H9 (cell line): ENCODE measurements at places on chromosomes 2 and 18. TPM values are rescaled to one million over a fixed set of nuclear protein-coding genes. Genes with fewer than 3 reads are reported as not detected.

The EPAS1 gene
- total RNA-seq, result 1.1 and 1.4 TPM in 2 replicates

The CSRNP3 gene
- 2.3 and 3.6 TPM in 2 replicates for total RNA-seq

The LRRC30 gene
- not detected in 2 replicates for total RNA-seq

The TTC27 gene
- total RNA-seq, result 25.5 and 26.0 TPM in 2 replicates

The AMER3 gene
- 0.59 TPM in 2 replicates for total RNA-seq

The CHRND gene
- not detected in 2 replicates for total RNA-seq

The LRRTM1 gene
- total RNA-seq, result 1.1 and 1.2 TPM in 2 replicates

The C2orf66 gene
- not detected in 2 replicates for total RNA-seq

The BBS5 gene
- total RNA-seq, result 0.55 and 0.83 TPM in 2 replicates

The HOXD1 gene
- total RNA-seq, result not detected in 2 replicates

The TBR1 gene
- 0.24 TPM in 1 of 2 replicates, not detected in the other for total RNA-seq

The RAB12 gene
- total RNA-seq, result 49.4 and 51.3 TPM in 2 replicates

The DAW1 gene
- 0.37 TPM in 1 of 2 replicates, not detected in the other for total RNA-seq

The MBOAT2 gene
- 20.2 and 23.4 TPM in 2 replicates for total RNA-seq

The IL1R2 gene
- total RNA-seq, result not detected in 2 replicates

The EML4 gene
- total RNA-seq, result 62.8 and 68.6 TPM in 2 replicates

The CHST9 gene
- total RNA-seq, result 3.0 and 3.5 TPM in 2 replicates

The IRS1 gene
- 15.0 and 16.3 TPM in 2 replicates for total RNA-seq

The ZNF521 gene
- total RNA-seq, result 1.5 and 3.3 TPM in 2 replicates

The DSC2 gene
- total RNA-seq, result 24.9 and 26.1 TPM in 2 replicates

The ABCA12 gene
- 0.02 TPM in 1 of 2 replicates, not detected in the other for total RNA-seq

The RNU2-63P gene
- 20.4 and 31.1 TPM in 2 replicates for total RNA-seq

The SLC40A1 gene
- total RNA-seq, result not detected in 2 replicates

The IGFBP5 gene
- total RNA-seq, result 0.61 and 0.90 TPM in 2 replicates

The UCN gene
- total RNA-seq, result 0.77 and 1.5 TPM in 2 replicates

The CASP10 gene
- 2.7 and 3.3 TPM in 2 replicates for total RNA-seq

The GKN2 gene
- not detected in 2 replicates for total RNA-seq

The PLB1 gene
- 0.42 TPM in 1 of 2 replicates, not detected in the other for total RNA-seq

The EVA1A gene
- 0.68 and 1.7 TPM in 2 replicates for total RNA-seq

The FRZB gene
- 1.1 and 1.3 TPM in 2 replicates for total RNA-seq

The C2orf78 gene
- 0.07 and 0.09 TPM in 2 replicates for total RNA-seq

The TDRD15 gene
- total RNA-seq, result not detected in 2 replicates

The PMS1 gene
- total RNA-seq, result 41.7 and 47.2 TPM in 2 replicates

The MOGAT1 gene
- total RNA-seq, result not detected in 2 replicates

The CRYGC gene
- not detected in 2 replicates for total RNA-seq

The SCN9A gene
- 1.1 and 1.3 TPM in 2 replicates for total RNA-seq

The IL36RN gene
- total RNA-seq, result not detected in 2 replicates

The HOXD10 gene
- total RNA-seq, result not detected in 2 replicates

The ANKRD62 gene
- not detected in 2 replicates for total RNA-seq

The SEMA4C gene
- total RNA-seq, result 81.6 and 87.2 TPM in 2 replicates

The ZFP36L2 gene
- 105 and 110 TPM in 2 replicates for total RNA-seq

The PROC gene
- 0.37 and 0.61 TPM in 2 replicates for total RNA-seq

The FKBP1B gene
- total RNA-seq, result 59.7 and 61.6 TPM in 2 replicates

The GPR35 gene
- 0.66 and 1.4 TPM in 2 replicates for total RNA-seq

The UXS1 gene
- total RNA-seq, result 46.3 and 48.4 TPM in 2 replicates

The ASNSD1 gene
- total RNA-seq, result 48.5 TPM in 2 replicates

The KCNG3 gene
- total RNA-seq, result 16.5 and 17.0 TPM in 2 replicates
